Right cardiac atrium (tissue), 5 donors: ENCODE measurements at places on chromosomes 2 and 18. TPM values are rescaled to one million over a fixed set of nuclear protein-coding genes. Genes with fewer than 3 reads are reported as not detected.

EMILIN2 gene
- polyA plus RNA-seq = 3.8 TPM

LINC00305 gene
- polyA plus RNA-seq = not detected

ELOA2 gene
- polyA plus RNA-seq = not detected

G6PC2 gene
- not detected for polyA plus RNA-seq

VAMP8 gene
- 24.9 TPM for polyA plus RNA-seq

PARD6G gene
- 2.5 TPM for polyA plus RNA-seq

HAAO gene
- 4.6 TPM for polyA plus RNA-seq

EMILIN1 gene
- polyA plus RNA-seq = 30.0 TPM

PLEKHA3 gene
- 5.3 TPM for polyA plus RNA-seq

DTNB gene
- 3.6 TPM for polyA plus RNA-seq

SLC23A3 gene
- polyA plus RNA-seq = 0.59 TPM

PTPN4 gene
- polyA plus RNA-seq = 6.5 TPM

UGT1A5 gene
- polyA plus RNA-seq = not detected

GRCh38 chr2:30541680-30542079 is 94.6 kb downstream of the LCLAT1 start:
- no peak for DNase-seq

- DNase-seq = no peak
Observed at GRCh38 chr18:65906621-65907034, 155.8 kb downstream of the CDH7 start.

DNA sequence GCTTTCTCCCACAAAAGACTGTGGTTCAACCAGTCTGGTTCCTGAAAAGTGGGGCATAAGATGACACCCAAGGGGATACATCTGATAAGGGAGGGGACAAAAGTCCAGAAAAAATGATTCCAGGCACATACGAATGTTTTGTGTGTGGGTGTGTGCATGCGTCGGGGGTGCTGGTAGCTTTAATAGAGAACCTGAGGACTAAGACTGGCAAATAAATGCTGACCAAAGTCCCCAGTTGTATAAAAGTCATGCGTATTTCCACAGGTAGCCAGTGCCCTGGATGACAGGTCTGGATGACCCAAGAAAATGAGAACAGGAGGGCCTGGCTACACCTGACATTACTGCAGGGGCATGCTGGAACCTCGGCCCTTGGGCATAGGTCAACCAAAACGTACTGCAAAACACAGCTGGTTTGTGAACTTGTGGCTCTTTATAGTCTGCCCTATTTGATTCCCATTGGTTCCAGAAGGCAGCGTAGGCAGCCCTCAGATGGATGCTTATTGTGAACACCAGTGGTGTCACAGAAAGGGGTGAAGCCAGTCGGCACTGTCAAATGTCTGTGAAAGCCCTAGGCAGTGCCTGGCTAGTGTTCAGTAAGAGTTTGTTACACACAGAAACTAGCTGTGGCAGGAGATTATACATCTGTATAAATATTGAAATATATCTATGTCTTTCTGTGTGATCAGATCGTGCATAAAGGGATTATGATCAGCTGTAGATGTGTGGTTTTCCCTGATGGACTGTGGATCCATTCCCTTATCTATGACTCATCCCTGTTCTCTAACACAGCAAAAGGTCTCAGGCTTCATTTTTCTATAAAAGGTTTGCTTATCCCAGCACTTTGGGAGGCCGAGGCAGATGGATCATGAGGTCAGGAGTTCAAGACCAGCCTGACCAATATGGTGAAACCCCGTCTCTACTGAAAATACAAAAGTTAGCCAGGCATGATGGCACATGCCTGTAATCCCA is 58.3 kb downstream of the INSIG2 start:
- no peak for DNase-seq

- no peak for DNase-seq
Observed at GRCh38 chr2:46410273-46411244, 68.8 kb upstream of the TMEM247 start.

- DNase-seq = no peak
Observed at GRCh38 chr2:66272751-66273150, 162.2 kb upstream of the MEIS1 start.

DNA sequence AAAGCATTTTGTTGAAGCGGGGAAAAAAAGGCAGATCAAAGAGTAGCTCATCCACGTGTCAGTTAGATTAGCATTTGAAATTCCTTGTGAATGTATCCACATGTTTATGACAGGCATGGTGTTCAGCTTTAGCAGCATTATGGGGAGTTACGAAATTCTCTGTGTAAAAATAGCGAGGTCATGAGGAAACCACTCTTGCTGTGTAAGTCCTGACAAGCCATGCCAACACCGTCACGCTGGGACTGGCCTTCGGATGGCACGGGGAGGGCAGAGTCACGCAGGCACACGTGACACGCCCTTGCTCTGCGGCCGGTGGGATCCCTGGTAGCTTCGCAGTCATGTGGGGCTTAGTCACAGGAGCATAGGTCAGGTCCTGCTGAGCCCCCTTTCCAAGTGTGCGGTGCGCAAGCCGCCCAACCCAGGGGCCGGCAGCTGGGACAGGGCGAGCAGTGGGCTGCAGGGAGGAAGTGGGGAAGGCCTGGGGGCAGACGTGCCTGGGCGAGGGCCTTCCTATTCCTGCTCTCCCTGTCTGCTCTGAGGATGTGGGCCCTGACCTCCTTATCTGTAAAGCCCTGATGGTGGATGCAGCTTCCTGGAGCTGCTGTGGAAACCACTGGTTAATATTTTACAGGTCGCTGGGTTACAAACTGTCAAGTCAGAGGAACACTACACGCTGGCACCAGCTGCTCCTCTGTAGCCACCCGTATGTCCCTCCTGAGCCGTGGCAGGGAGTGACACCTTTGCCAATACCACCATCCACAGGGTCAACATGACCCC is 18.0 kb downstream of the MBP start:
- DNase-seq = peak; percentile 89

DNA sequence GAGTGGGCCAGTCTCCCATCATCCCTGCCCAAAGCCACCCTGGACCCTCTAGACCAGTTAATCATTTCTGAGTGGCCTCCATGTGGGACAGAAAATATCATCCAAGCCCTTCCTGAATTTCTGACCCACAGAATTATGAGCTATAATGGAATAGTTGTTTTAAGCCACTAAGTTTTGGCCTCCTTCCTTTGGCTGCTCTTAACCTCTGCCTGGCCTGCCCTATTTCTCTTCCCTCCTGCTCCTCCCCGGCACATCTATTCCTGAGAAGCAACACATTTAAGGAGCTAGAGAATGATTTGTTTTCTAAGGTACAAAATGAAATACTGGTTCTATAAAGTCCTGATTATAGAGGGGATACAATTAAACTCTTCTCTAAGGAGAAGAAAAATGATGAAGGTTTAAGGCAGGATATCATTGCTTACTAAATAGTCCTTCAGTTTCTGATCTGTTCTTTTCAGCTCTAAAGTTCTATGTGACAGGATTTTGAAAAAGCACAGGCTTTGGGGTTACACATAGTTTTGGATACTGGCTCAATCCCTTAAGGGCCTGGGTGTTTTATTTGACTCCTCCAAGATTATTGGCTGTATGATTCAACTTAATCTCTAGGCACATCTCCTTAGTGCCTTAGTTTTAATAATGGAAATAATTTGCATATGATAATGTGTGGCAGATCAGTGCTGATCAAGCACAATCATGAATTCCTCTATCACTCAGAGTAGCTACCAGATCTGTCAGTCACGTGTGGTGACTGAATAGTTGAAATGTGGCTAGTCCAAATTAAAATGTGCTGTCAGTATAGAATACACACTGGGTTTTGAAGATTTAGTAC is 240.3 kb downstream of the VAPA start:
- DNase-seq = no peak

DNA sequence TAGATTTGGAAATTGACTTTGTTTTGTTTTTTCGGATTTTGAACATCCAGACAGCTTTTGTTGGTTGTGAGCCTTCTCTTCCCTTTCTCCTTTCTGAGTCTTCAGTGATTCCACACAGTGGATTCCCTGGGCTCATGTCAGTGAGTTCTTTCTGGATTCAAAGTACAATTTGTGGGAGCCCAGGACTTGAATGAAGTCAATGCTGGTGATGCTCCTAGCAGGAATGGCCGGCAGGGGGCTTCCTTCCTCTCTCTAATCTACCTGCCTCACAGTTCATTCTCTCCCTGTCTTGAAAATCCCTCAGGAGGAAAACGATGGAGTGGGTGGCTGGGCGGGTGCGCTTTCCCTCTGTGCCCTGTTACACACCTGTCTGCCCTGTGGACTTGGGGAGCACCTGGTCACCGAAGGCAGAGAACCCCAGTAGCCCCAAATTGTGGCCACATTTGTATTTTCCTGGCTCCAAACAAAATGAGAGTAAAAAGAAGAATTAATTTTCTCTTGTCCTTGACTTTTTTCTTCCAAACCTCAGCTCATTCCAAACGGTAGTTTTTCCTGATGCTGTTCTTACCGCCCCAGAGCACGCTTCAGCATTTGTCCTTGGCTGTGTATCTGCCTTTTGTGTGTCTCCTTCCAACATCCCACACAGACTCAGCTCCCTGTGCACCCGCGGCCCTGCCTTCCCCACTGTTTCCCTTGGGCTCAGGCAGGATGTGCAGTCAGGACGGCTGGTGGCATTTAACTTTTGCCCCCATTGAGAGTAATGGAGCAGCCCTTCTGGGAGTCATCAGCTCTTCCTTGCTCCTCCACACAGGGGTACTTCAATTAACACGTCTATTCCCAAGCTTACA is 86.6 kb downstream of the MARCO start:
- no peak for DNase-seq

DNA sequence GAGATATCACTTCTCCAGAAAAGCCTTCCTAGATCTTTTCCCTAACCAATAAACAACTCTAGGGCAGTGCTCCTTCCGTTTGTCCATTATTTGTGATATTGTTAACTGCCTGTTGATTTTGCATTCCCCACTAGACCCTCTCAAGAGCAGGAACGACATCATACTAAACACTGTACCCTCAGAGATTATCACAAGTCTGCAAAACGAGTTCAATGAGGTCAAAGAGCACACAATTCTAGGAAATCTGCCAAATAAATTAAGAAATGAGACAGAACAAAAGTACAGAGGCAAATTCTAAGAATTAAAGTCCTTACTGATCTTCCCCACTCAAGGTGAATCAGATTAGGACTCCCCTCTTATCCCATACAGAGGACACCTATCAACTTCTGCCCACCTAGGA is 7.6 kb downstream of the RTTN start:
- no peak for DNase-seq

GRCh38 chr2:120821446-120822160 is 85.9 kb downstream of the GLI2 start:
- DNase-seq = peak; percentile 48

GRCh38 chr2:109052922-109053321 is 63.9 kb upstream of the EDAR start:
- no peak for DNase-seq

- no peak for DNase-seq
Observed at GRCh38 chr2:221680548-221680947, 108.4 kb upstream of the EPHA4 start.

GRCh38 chr2:160869411-160869810 is 290.8 kb upstream of the TANK start:
- DNase-seq = no peak

- no peak for DNase-seq
Observed at GRCh38 chr2:216473187-216473586, 25.5 kb upstream of the RPL37A start.

GRCh38 chr2:196144513-196145126 is 26.8 kb downstream of the STK17B start:
- DNase-seq = no peak

DNA sequence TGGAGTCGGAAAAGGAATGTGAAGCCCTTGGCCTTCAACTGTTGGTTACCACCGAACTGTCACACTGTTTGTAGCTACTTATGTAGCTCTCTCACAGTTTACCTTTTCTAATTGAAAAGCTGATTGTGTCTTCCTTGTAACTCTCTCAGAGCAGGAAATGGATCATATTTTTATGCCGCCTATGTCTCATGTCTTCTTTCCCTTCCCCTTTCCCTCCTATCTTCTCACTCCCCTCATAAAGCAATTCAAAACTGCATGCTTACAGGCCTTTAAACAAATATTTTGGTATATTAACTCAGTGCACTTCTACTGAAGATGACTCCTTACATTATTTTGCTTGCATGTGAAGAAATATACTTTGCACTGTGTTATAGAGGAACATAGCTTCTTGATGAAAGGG is 6.0 kb downstream of the SLC39A10 start:
- DNase-seq = no peak

GRCh38 chr2:37636381-37637066 is 34.9 kb downstream of the CDC42EP3 start:
- DNase-seq = no peak

DNA sequence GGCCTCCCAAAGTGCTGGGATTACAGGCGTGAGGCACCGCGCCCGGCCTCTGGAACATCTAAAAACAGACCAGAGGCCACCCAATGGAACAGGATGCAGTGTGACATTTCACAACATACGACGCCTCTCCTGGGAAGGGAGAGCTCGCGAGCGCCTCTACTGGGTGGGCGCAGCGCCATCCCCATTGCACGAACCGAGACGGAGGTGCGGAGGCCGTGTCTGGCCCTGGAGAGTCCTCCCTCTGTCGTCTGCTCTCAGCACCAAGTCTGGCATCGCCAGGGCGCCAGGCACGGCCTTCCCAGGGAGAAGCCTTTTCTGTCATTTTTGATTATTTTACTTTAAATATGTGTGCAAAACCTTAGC is 9.4 kb upstream of the GBX2 start:
- DNase-seq = peak; percentile 71

GRCh38 chr2:160415991-160416390 is 77.6 kb downstream of the RBMS1 start:
- no peak for DNase-seq

DNA sequence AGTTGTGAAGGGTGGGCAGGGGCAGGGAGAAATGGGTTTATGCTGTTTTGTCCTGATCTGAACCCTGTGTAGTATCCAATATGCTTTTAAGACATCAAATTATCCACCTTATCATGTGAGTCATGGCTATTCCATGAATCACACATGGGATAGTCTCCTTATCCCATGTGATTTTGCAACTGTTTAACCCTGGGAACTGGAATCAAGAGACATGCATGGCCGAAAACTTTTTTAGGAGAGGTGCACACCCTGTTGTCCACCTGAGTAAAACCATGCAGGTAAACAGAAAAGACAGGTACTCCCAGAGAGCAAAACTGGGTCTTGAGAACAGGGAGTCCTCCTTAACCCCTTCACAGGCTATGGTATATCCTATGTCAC is 490.6 kb upstream of the HS6ST1 start:
- no peak for DNase-seq

- DNase-seq = no peak
Observed at GRCh38 chr2:123136419-123136818, 888.7 kb upstream of the CNTNAP5 start.

DNA sequence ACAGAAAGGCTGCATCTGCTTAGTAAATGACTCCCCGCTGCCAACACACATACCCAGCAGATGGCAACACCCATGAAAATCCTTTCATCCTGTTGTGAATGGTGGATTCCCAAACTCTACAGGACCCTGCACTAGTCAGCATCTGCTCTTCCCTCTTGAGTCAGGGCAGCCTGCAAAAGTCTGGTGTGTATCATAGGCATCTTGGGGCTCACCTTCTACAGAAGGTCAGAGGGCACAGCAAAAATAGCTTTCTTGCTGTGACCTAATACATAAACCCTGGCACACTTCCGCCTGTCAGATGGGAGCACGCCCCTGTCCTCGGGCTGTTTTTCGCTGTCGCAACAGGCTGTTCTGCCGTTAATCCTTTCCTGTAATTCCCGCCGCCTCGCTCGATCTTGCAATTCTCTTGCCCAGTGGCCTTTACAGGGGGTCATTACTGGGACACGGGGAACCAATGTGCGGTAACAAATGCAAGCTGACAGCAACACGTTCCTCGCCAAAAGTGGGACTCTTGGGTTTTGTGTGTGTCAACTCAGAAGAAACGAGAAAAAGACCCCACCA is 19.9 kb upstream of the SCYGR1 start:
- peak; percentile 80 for DNase-seq
